Progenitor cell of endocrine pancreas (in vitro differentiated cells): ENCODE measurements at places on chromosomes 5 and 9. TPM values are rescaled to one million over a fixed set of nuclear protein-coding genes. Genes with fewer than 3 reads are reported as not detected.

GRCh38 chr9:26157411-26157810 is 479.2 kb upstream of the TUSC1 start:
- no peaks in the 10 kb centered on the region for H3K36me3 ChIP-seq
- no peak for DNase-seq
- no peak overlapping the region for H3K27ac ChIP-seq
- no peaks in the 10 kb centered on the region for H3K4me1 ChIP-seq
- H3K4me3 ChIP-seq: no peak overlapping the region
- H3K27me3 ChIP-seq: no peaks in the 10 kb centered on the region

DNA sequence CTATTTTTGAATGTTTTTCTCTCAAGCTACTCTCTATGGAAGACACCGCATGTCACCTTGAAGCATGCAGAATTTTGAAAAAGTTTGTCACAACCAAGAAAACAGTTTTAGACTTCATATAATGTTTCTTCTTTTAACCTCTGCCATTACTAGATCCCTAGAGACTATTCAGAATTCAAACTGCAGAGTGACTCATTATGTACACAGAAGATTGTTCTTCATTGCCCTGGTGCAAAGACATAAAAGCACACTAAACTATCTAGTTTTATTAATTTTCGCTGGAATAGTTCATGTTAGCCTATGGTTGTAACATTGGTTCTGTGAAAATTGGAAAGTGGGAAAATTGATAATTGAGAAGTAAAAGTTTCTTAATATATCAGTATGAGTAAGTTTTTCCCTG is 18.4 kb downstream of the F2RL2 start:
- no peak overlapping the region for H3K4me3 ChIP-seq
- no peaks in the 10 kb centered on the region for H3K27me3 ChIP-seq
- no peaks in the 10 kb centered on the region for H3K36me3 ChIP-seq
- DNase-seq: no peak
- no peak overlapping the region for H3K27ac ChIP-seq

- H3K36me3 ChIP-seq: no peaks in the 10 kb centered on the region
- H3K4me3 ChIP-seq: no peak overlapping the region
- no peak for DNase-seq
- H3K4me1 ChIP-seq: peaks cover 9% of the 10 kb centered on the region
- peak overlapping the region; percentile 21 for H3K27ac ChIP-seq
These were observed 55.8 kb downstream of the ASS1 start for GRCh38 chr9:130500340-130501180.

SLC28A3 gene
- total RNA-seq: 0.55 and 0.62 TPM in 2 replicates

FCN2 gene
- not detected in 2 replicates for total RNA-seq

- no peaks in the 10 kb centered on the region for H3K4me1 ChIP-seq
- no peak overlapping the region for H3K27ac ChIP-seq
- no peaks in the 10 kb centered on the region for H3K36me3 ChIP-seq
- no peak overlapping the region for H3K4me3 ChIP-seq
These were observed 14.9 kb upstream of the CARD19 start for GRCh38 chr9:93081081-93081529.

DNA sequence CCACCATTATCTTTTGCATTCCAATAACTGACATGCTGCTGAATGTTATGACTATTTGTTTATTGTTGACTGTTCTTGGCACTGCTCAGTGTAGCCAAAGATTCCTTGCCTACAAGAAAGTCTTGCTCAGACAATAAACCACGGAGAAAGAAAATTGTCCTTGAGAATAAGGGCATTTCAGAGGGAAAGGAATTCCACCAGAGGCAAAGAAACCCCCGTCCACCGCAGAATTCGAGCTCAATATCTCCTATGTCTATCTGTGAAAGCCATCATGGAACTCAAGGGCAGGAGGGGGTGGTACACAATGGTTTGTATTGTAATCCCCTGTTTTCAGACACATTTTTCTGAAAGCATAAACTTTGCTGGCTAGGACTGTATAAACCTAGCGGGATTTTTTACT is 70.3 kb upstream of the ADAMTS16 start:
- no peaks in the 10 kb centered on the region for H3K27me3 ChIP-seq
- no peaks in the 10 kb centered on the region for H3K36me3 ChIP-seq
- H3K27ac ChIP-seq: no peak overlapping the region
- no peak overlapping the region for H3K4me3 ChIP-seq
- no peak for DNase-seq
- no peaks in the 10 kb centered on the region for H3K4me1 ChIP-seq

- H3K36me3 ChIP-seq: no peaks in the 10 kb centered on the region
- H3K27me3 ChIP-seq: no peaks in the 10 kb centered on the region
- H3K4me1 ChIP-seq: peaks cover 4% of the 10 kb centered on the region
- DNase-seq: no peak
- no peak overlapping the region for H3K4me3 ChIP-seq
These were observed 136.3 kb downstream of the TMEM232 start for GRCh38 chr5:110590187-110590586.

GRCh38 chr5:158410976-158411375 is 552.0 kb upstream of the CLINT1 start:
- DNase-seq: no peak
- H3K27me3 ChIP-seq: no peaks in the 10 kb centered on the region
- no peak overlapping the region for H3K27ac ChIP-seq
- no peak overlapping the region for H3K4me3 ChIP-seq

DNA sequence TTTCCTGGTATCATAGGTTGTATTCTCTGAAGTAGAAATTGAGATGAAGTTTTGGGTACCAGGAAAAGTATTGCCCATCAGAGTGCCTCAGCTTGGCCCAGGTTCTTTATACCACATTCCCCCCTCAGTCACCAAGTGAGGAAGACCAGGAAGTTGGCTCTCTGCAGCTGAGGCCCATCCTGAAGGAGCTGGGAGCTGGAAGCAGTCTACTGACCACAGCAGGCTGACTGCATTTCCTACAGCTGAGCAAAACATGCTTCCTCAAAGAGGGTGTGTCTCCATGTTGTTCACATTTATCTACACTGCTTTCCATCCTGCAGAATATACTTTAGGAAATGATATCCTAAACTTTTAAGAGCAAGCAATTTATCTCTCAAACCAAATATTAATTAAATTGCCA is 654.6 kb downstream of the ELAVL2 start:
- no peaks in the 10 kb centered on the region for H3K27me3 ChIP-seq
- no peak for DNase-seq
- H3K4me3 ChIP-seq: no peak overlapping the region
- H3K4me1 ChIP-seq: peaks cover 2% of the 10 kb centered on the region

NR5A1 gene
- 0.36 and 0.49 TPM in 2 replicates for total RNA-seq

DNA sequence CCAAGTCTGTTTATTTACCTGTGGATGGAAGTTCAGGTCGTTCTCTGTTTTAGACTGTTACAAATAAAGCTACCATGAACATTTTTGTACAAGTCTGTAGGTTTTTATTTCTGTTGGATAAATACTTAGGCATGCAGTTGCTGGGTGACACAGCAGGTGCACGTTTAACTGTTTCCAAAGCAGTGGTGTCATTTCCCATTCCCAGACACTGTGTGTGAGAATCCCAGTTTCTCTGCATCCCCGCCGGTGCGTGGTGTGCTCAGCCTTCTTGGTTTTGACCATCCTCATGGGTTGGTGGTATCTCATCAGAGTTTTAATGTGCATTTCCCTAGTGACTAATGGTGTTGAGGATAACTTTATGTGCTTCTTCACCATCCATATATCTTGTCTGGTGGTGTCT is 27.2 kb downstream of the AHRR start:
- H3K27ac ChIP-seq: no peak overlapping the region
- H3K36me3 ChIP-seq: no peaks in the 10 kb centered on the region
- H3K27me3 ChIP-seq: peaks cover 26% of the 10 kb centered on the region
- H3K4me3 ChIP-seq: no peak overlapping the region
- H3K4me1 ChIP-seq: no peaks in the 10 kb centered on the region
- no peak for DNase-seq

DNA sequence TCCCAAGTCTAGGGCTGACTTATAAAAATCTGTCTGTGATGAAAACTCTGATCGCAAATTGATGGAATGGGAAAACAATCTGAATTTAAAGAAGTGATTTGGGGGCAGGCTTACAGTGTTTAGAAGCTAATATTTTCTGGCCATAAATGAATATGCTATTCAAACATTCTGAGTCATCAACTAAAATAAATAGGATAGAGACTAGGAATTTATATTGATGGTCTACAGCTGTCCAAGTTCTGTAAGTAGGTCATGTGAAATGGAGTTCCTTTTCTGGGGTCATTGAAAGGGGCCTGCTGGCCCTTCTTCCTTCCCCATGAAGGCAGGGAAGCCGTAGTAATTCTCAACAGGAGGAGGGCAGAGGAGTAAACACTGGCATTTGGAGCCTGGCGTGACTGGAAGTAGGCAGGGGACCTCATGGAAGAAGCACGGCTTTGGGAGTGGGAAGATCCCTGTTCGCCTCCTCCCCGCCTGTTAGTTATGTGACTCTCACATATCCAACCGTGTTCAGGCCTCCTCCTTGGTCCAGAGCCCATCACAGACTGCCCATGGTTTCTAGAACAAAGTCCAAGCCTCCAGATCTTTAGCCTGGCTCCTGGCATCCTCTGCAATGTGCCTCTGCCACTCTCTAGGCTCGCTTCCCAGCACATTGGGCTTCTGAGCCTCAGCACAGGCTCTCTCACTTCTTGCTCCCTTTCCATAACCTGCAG is 31.7 kb downstream of the ALG2 start:
- no peaks in the 10 kb centered on the region for H3K27me3 ChIP-seq
- peaks cover 5% of the 10 kb centered on the region for H3K36me3 ChIP-seq
- no peak for DNase-seq

- H3K36me3 ChIP-seq: no peaks in the 10 kb centered on the region
- no peak overlapping the region for H3K4me3 ChIP-seq
- H3K4me1 ChIP-seq: peaks cover 3% of the 10 kb centered on the region
- peaks cover 64% of the 10 kb centered on the region for H3K27me3 ChIP-seq
- no peak overlapping the region for H3K27ac ChIP-seq
These were observed 3.4 kb upstream of the HMCN2 start for GRCh38 chr9:130262061-130262745.

SPATA31E1 gene
- total RNA-seq: not detected in 2 replicates

TBC1D2 gene
- 8.4 and 8.5 TPM in 2 replicates for total RNA-seq

DNA sequence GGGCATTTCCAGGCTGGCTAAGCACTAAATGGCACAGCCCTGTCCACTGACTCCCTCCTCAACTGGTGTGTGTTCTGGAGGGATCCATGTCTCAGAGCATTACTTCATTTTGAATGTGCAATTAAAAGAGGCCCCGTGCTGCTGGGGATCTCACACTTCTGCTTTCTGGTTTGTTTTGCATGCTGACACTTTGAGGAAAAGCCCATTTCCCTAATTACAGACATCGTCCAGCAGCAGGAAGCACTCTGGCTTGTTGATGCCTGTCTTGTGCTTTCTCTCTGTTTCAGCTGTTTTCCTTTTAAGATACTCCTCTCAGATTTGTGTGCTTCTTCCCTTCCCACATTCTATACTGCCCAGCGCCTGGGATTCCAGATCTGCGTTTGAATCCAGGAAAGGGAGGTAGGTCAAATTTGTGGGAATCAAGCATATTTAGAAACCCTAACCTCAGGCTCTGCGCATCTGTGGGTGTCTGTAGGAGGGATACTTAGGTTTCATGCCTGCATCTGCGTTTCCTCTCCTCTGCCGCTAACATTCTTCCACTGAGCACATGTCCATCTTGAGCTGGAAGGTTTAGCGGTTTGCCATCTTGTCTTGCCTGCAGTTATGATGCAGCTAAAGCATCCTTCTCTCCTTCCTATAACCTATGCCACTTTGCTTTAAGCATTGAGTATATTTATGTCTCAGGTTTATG is 25.7 kb downstream of the SYK start:
- H3K27me3 ChIP-seq: peaks cover 6% of the 10 kb centered on the region
- peaks cover 5% of the 10 kb centered on the region for H3K4me1 ChIP-seq
- H3K27ac ChIP-seq: no peak overlapping the region
- no peak overlapping the region for H3K4me3 ChIP-seq
- H3K36me3 ChIP-seq: peaks cover 5% of the 10 kb centered on the region
- DNase-seq: no peak

PLPPR1 gene
- 12.2 TPM in 2 replicates for total RNA-seq

DNA sequence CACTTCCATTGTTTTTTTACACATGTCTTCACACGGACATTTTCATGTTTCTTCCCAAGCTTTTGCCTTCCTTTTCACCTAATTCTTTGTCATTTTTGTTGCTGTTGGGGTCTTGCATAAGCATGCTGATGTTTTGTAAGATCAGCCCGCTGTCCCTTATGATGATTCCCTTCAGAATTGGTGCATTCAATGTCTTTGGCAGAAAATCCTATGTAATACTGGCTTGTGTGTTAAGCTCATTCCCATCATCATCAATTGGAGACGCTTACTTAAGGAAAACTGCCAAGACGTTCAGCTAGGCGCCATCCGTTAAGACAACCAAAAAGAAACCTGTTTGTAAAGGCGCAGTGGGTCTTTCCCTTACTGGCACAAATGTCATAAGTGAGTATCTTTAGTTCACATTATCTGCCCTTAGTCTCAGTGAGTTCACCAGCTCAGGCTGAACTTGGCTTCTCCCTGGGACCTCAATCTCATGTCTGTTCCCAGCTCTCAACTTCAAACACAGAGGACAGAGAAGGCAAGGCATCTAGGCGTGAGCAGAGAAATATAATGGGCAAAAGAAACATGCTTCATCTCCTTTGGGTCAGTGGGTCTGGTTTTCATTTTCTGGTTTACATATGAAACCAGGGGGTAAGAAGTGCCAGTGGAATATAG is 97.9 kb downstream of the EFNA5 start:
- H3K4me3 ChIP-seq: no peak overlapping the region
- DNase-seq: no peak
- H3K4me1 ChIP-seq: peaks cover 40% of the 10 kb centered on the region
- H3K36me3 ChIP-seq: no peaks in the 10 kb centered on the region

LRRTM2 gene
- not detected in 2 replicates for total RNA-seq

IL7R gene
- not detected in 2 replicates for total RNA-seq

DNA sequence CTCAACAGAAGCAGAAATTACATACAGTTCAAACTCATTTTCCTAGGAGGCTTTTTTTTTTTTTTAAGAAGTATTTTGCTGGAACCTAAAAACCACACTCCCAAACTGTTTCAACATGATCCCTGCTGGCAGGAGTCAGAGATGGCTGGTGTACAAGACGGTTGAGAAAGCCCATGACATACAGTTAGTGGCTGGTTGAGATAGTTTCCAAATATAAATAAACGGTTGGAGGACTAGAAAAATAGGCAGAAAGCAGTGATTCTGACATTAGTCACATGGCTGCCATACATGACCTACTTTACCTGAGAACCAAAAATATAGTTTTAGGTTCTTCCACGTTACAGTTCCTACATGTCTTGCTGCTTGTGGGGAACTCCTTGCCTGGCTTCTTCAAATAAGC is 31.7 kb upstream of the BASP1 start:
- peaks cover 5% of the 10 kb centered on the region for H3K4me1 ChIP-seq
- H3K36me3 ChIP-seq: no peaks in the 10 kb centered on the region
- H3K4me3 ChIP-seq: no peak overlapping the region
- no peak for DNase-seq

DNA sequence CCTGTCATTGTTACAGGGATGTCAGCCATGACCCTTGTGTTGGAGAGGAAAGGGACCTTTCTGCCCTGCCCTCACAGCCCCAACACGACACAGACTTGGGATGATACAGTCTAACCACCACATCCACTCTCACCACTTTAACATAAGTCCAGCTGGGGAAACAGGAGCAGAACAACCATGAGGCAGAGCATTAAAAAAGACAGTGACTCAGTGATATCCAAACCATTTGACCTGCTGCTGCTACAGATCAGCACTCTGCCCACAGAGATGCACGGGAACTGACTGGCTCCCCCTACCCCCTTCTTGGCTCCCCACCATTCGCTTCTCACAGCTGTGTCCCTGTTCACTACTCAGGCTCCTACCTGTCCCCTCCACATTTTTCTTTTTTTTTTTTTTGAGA is 458.6 kb downstream of the ZNF608 start:
- H3K4me3 ChIP-seq: no peak overlapping the region
- H3K27me3 ChIP-seq: no peaks in the 10 kb centered on the region
- H3K36me3 ChIP-seq: no peaks in the 10 kb centered on the region
- DNase-seq: no peak
- H3K27ac ChIP-seq: no peak overlapping the region

- H3K36me3 ChIP-seq: no peaks in the 10 kb centered on the region
- no peak for DNase-seq
- no peak overlapping the region for H3K4me3 ChIP-seq
- H3K27me3 ChIP-seq: no peaks in the 10 kb centered on the region
- H3K4me1 ChIP-seq: no peaks in the 10 kb centered on the region
These were observed 181.1 kb upstream of the RAD23B start for GRCh38 chr9:107102011-107102410.
